NCI-H1417 treated with DMSO at 0.1 percent for 48 hours (cell line): ENCODE measurements at places on chromosomes 12 and 14.

DNA sequence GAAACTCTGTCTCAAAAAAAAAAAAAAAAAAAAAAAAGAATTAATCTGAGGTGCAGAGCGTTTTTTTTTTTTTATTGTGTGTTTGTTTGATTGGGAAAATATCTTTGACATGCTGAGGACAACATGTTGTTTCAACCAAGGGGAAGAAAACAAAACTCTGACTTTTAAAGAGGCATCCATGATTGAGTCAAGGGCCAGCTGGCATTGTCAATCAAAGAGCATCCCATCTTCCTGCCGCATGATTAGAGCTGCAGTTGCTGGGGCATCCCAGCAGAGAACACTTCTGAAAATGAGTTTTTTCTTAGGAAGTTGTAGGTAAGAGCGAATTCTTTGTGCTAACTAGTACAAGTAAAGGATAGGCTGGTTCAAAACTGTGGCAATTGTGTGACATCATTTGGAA is 200.9 kb upstream of the DAAM1 start:
- DNase-seq = no peak

DNA sequence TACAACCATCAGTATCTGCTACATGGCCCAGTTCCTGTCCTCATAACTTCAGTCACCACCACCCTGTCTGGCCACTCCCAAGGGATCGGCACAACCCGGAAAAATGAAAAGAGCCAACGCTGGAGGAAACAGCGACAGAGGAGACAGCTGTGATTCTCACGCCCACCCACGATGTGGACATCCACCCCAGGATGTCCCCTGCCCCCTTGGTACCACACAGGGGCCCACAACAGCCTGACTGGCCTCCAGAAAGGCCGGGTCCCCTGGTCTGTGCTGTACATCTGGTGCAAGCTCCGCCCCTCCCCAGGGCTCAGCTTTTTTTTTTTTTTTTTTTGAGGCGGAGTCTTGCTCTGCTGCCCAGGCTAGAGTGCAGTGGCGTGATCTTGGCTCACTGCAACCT is 12.5 kb downstream of the RPS6KL1 start:
- DNase-seq = no peak

- DNase-seq = no peak
Measured at GRCh38 chr12:14452865-14453264, 87.4 kb downstream of the ATF7IP start.

DNA sequence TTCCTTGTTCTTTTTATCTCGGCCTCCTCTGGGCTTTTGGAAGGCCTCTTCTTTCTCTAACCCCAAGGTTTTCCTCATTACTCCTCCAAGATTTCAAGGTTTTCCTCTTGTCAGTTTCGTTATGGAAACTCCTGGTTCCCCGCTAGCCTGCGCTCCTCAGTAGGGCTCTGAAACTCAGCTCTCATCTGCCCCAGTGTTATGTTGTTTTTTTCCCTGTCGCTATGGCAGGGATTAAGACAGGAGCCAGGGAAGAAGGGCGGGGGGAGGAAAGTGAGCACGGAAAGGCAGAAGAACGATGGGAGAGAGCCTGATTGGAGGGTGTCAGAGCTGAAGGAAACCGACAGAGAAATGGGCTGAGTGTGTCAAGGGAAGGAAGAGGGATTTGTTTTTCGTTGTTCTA is 26.5 kb upstream of the JDP2 start:
- no peak for DNase-seq

GRCh38 chr14:63562405-63562804 is 19.2 kb upstream of the PPP2R5E start:
- no peak for DNase-seq

DNA sequence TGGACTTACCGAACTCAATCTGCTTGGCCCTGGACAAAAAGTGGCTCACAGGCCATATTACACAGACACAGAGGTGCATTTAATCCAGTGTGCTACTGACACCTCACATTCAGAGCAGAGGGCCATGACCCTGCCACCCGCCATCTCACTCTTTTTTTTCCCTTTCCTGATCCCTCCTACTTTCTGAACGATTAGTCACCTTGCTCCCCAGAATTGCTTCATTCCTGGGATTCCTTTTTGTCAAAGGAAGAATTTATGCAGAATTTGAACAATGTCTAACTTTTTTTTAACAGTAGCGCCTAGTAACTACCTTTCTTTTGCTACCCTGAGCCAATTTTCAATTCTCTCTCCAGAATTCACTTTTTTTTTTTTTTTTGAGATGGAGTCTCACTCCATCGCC is 4.6 kb downstream of the PKP2 start:
- no peak for DNase-seq

GRCh38 chr12:63298386-63298930 is 147.5 kb upstream of the AVPR1A start:
- no peak for DNase-seq

DNA sequence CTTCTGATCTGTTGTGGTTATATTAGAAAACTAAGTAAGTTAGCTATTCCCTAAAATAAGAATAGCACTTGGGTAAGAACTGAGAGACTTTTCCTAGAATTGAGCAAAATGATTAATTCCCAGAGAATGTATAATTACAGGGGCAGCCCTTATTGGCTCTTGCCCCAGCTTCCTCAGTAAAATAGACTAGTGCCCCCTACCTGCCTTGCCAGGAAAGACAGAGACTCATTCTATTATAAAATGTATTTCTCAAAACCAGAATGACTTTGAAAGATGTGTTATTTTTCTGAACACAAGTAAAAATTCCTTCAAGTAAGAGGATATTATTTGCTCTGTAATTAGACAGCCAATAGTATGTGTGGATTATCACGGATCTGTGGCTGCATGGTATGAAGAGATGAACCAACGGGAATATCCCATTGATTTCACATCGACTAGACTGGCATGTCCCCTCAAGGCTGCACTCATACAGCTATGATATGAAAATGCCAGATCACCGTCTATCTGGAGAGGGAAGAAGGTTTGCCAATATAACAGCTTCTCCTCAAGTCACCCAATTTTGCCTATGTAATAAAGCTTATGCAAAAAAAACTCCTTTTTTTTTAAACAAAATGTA is 7.4 kb upstream of the GLRX5 start:
- no peak for DNase-seq

DNA sequence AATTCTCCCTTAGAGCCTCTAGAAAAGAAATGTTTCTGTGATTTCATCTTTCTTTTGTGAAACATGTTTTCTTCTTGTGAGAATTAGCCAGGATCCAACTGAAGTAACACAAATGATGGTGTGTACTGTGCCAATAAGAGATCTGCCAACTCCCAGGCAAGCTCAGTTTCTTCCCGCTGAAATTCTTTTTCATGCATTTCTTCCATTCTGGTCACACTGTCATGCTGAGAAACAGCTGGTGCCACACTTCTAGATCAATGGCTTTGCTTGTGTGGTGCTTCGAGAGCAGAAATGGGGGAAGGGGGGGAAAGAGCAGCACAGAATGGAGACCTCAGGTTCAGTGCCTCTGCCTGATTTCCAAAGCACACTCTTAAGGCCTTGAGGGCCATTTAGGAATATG is 41.4 kb upstream of the FGF6 start:
- no peak for DNase-seq

GRCh38 chr12:107903341-107904061 is 129.0 kb downstream of the ASCL4 start:
- DNase-seq = peak; percentile 20

- no peak for DNase-seq
Measured at GRCh38 chr14:76294876-76295275, 81.1 kb upstream of the ESRRB start.

DNA sequence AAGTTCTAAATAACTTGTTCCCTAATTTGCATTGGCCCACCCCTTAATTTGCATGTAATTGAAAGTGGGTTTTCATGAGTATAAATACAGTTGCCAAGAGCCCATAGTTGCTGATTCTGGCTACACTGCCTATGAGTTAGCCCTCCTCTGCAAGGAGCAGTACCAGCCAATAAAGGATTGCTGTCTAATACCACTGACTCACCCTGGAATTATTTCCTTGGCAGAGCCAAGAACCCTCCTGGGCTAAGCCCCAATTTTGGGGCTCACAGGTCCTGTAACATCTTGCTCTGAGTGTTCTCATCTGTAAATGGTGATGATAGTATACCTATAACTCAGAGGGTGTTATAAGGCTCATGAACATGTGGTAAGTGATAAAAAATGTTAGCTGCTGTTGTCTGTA is 6.8 kb downstream of the TTC8 start:
- no peak for DNase-seq

- no peak for DNase-seq
Measured at GRCh38 chr12:106769078-106769477, 5.4 kb upstream of the RIC8B start.
